ENCODE measurements at places on chromosomes 1 and 21.
A peak's percentile ranks its signal among the peaks of the same experiment; 100 is the strongest.

DNA sequence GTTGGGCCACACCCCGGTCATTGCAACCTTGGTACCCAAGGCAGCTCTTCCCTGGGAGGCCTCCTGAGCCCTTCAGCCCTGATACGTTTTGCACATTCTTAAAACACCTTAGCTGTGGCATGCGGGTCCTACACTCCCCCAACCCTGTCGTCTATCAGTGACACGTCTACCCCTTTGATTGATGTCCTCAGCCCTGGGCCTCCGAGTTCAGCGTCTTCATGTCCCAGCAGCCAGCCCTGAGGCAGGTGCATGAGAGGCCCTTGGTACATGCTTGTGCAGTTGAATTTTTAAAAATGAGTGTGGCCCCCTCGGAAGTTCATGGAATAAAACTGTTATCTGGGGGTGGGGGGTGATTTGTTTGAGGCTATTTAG is 38.9 kb upstream of the ADARB1 start:
- no peak for DNase-seq

DNA sequence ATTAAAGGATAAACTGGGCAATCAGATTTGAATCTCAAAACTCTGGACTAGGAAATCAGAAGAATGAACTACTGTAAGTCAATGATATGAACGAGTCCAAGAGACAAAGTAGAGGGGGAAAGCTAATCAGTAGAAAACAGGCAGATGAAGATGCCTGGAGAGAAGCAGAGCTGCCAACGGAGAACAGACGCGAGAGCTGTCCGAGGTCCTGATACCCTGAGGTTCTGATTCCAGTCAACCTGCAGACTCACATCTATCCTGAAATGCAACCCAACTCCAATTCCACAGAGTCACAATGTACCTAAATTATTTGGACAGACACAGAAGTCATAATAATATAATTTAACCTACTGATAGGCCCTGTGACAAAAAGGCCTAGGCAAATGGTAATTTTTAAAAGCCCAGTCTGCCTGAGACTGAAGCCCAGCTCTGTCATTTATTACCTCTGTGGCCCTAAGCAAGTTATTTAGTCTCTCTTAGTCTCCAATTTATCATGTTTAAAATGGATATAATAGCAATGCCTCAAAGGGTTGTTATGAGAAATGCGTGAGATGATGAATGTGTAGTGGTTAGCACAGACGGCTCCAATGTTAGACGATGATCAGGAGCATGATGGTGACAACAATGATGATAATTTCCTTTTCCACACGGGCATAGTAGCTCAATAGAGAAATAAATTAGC is 33.4 kb downstream of the RGS7 start:
- DNase-seq: peak; percentile 10

DNA sequence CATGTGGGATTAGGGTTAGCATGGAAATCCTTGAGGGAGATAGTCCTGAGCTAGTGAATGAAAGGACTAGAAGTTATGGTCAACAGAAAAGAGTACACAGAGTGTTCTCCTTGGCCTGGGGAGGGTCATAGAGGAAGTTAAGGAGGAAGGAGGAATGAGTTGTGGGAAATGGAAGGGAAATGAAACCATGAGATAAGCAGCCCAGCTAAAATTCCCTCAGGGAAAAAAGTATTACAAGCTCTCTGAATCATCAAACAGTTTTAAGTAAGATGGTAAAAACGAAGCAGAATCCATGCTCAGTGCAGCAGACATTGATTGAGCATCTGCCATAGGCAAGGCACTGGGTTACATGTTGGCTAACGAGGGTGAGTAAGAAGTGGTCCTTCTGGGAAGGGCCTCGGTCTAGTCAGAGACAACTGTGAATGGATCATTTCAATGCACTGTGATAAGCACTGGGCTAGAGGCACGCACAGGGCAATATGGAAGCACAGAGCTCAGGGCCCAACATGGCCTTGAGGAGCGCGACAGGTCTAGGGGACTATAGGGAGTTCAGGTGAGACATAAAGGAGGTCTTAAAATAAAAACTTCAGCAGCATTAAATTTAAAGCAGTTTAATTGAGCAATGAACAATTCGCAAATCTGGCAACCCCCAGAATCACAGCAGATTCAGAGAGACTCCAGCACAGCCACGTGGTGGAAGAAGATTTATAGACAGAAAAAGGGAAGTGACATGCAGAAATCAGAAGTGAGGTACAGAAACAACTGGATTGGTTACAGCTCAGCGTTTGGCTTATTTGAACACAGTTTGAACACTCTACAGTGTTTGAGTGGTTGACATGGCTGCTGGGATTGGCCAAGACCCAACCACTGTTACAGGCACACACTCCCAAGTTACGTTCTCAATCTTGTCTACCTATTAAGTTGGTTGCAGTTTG is 219.5 kb downstream of the HLX start:
- no peak for DNase-seq

DNA sequence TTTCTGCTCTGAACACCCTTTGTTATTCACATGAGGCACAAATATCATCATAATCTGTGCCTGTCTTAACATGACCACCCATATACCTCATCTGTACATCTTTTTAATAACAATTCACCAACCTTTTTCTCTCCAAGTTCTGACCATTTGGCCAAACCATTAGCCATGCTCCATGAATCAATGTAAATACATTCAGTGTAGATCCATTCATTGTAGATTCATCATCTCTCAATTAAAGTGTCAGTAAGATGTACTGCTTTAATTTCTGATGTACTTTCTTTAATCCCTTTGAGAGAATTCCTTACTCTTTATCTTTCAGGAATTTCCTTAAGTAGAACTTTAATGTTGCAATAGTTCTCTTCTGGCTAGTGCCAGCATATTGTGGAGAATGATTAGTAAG is 126.2 kb upstream of the LRRC7 start:
- no peak for DNase-seq

DNA sequence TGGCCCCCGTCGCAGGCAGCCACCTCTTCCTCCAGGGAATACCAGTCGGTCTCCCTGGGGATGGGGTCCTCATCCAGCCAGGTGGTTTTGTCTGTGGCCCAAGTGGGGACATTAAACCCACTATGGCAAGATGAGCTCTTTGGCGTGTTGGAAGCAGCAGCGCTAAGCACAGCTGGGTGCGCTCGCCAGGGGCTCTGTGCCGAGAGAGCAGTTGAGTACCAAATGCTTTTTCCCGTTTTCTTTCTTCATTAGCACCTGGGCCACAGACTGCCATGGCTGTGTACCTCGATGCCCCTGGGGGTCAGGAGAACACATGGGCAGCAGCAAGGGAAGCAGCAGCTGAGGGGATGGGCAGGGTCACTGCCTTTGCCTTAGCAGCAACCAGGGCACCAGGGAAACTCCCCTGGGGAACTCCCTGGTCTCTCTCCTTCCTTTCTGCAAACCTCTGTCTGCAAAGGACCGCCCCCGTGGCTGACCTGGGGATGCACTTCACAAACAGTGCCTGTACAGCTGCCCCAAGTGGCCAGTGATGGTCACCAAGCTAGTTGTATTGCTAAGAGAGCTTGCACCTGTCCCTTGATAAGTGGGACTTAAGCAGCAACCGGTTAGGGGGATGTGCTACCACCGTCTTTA is 31.1 kb downstream of the EDARADD start:
- no peak for DNase-seq

GRCh38 chr1:24727501-24728216 is 17.6 kb upstream of the CLIC4 start:
- peak; percentile 52 for DNase-seq

DNA sequence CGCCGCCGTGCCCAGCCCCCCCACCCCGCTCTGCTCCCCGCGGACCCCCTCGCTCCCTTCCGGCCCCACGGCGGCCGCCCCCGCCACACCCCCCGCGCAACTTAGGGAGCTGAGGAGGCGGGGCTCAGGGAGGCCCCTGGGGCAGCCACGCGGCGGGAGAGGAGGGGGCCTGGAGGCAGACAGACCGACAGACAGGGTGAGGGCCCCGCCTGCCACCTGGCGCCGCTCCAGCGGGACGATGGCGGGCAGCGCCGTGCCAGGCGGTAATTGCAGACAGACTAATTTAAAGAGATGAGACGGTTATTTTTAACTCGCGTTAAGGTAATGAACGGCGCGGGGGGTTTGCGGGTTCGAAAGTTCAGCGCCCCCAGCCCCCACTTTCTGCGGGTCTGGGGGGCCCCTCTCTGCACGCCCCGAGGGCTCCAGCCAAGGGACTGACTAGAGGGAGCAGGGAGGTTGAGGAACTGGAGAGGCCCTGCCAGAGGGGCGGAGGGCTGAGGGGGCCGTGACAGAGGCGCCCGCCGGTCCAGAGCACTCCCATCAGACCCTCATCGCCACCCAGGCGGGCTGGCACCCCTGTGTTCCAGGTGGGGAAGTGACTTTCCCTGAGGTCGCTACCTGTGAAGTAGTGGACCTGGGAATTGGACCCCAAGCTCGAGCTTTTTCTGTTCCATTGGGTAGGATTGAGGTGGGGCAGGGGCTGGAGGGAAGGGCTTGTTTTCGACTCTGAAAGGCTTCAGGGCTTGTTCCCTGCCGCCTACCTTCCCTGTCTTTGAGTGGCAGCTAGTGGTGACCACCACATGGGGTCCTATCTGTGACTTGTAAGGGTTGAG is 5.4 kb downstream of the FOXO6 start:
- peak; percentile 60 for DNase-seq

DNA sequence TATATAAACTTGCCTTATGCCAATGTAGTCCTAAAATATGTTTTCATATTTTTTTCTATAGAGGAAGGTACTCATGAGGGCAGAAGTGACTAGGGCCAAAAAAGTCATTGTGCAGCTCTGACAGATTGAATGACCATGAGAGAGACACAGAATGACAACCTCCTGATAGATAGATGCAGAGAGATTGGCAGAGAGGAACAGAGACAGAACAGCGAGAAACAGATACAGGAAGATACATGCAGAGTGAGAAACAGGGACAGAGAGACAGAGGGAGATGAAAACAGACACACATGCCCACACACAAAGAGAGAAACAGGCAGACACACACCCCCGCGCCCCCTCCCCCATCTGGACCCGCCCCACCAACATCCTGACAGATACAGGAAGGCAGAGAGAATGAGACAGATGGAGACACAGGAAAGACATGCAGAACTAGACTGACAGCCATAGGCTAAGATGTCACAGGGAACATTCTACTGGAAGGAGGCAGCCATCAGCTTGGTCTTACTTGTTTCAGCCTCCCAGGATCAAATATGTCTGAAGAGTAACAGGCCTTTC is 211.1 kb downstream of the ST6GALNAC3 start:
- DNase-seq: no peak

DNA sequence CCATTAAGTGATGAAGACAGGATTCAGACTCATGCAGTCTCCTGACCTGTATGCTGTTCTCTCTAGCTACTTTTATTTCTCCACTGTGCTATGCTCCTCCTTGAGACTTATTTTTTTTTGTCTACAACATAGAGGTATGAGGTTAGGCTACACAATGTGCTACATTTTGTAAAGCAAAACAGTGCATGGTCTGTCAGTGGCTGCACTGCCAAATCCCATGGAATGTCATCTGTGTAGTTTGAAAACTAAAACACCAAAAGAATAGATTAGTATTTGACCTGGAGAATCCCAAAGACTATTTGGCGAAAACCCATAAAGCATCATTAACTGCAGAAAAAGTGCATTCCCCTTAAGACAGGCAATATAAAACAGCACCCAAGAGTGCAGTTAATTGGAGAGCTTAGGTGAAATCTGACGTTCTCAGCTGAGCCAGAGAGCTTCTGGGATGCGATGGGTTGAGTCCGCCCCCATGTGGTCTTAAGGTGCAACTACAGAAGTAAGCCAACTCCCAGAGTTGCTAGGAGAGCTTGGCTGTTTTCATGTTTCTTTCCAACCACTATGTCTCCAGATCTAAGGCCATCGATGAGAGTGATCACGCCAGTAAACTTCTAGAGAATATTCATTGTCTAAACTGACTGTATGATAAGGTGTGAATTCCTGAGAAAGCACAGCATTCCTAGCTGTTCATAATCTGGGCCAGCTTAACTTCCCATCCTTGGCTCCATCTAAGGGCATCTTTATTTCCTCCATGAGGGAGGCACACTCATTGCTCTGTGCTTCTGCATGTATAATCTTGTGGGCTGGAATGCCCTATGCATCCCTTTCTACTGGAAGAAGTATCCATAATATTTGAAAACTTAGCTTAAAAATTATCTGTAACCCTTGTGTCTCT is 20.7 kb upstream of the CYP2J2 start:
- DNase-seq: peak; percentile 77

GRCh38 chr1:59397139-59397858 is 100.4 kb downstream of the FGGY start:
- DNase-seq: no peak

DNA sequence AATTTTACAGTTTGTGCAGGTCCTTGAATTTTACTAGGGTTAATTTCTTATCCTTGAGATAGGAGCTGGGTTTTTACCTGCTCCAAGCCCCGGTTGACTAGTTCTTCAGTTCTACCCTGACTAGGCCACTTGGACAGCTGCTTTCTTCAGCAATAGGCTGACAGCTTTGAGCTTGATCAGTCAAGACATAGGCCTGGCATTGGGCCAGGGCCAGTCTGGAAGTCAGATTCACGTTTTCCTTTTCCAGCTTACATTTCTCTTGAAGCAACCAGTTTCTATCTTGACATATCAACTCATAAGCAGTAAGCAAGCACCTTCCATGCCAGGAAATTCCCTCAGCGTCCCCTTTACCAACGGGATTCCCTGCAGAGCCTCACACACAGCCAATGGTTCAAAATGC is 63.7 kb upstream of the AJAP1 start:
- DNase-seq: no peak

GRCh38 chr1:172178886-172179285 is 241.6 kb upstream of the C1orf105 start:
- peak; percentile 64 for DNase-seq

DNA sequence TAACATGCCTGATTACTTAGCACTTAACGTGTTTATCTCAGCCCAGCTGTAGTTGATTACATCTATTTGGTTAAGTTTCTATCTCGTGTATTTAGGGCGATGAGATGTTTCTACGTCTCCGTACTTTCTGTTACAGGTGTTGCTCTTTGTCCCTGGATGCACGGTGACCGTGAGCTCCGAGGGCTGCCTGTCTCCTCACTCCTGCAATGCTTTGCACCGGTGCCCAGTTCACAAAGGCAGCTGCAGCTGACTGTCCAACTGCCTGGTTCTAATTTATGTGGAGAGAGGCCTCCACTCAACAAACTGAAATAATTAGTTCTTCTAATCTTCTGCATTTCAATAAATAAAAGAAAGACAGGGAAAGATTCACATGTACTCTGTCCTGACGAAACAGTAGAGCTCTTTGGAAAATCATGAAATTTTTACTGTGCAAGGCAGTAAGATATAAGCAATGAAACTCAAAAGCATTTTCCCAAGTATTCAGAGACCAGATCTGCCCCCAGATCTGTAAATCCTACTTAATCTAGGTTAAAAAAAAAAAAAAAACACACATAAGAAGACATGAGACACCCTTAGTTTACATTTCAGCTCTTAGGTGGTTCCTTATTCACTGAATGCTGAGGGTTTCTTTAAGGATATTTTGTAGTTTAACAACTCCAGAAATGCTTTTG is 108.2 kb downstream of the TGFBR3 start:
- DNase-seq: no peak

DNA sequence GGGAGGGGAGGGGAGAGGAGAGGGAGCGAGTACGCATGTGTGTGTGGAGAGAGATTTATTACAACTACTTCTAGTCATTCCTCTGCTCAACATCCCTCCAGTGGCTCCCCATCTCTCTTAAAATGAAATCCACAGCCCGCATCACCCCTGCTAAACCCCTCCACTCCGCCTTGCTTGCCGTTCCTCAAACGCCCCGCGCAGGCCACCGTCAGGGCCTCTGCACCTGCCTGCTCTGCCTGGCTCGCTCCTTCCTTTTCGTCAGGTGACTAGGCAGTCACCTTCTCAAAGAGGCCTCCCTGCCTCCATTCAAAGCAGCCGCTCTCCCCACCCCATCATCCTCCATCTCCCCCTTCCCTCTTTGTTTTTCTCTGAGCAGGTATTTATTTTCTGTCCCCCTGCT is 29.9 kb downstream of the LRRC38 start:
- DNase-seq: no peak

GRCh38 chr21:36689324-36689723 is 9.6 kb upstream of the SIM2 start:
- no peak for DNase-seq
